ENCODE measurements at places on chromosomes 1 and 21. TPM values are rescaled to one million over a fixed set of nuclear protein-coding genes. Genes with fewer than 3 reads are reported as not detected.

GRCh38 chr1:179151908-179152682 lies 70.2 kb downstream of the TOR3A start:
- no peaks in the 10 kb centered on the region for H3K36me3 ChIP-seq
- no peak overlapping the region for H3K4me3 ChIP-seq
- no peak overlapping the region for H3K27ac ChIP-seq
- peaks cover 17% of the 10 kb centered on the region for H3K4me1 ChIP-seq
- H3K27me3 ChIP-seq, result no peaks in the 10 kb centered on the region
- DNase-seq, result no peak

DNA sequence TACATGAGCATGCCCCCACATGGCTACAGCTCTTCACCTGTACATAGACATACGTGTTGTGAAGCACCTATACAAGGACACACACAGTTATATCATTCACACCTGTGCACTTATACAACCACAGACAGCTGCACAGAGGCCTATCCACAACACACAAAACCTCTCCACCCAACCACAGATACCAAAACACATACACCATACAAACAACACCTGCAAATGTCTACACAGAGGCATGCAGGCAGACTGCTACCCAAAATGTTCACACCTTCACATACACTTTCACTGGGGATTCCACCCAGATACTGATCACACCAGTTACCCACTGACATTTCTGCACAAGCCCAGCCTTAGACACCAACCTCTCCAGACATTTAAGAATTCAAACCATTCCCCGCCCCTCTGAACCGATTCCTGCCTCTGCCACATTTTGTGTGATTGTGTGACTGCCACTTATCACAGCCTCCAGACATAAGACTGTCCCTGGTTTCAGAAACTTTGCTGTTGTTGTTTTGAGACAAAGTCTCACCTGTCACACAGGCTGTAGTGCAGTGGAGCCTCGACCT lies 2.0 kb downstream of the C1orf232 start:
- no peak overlapping the region for H3K4me3 ChIP-seq
- no peaks in the 10 kb centered on the region for H3K27me3 ChIP-seq
- H3K4me1 ChIP-seq, result peaks cover 15% of the 10 kb centered on the region
- DNase-seq, result no peak
- no peak overlapping the region for H3K27ac ChIP-seq
- H3K36me3 ChIP-seq, result no peaks in the 10 kb centered on the region

GRCh38 chr1:164641353-164641730 lies 82.4 kb downstream of the PBX1 start:
- H3K27ac ChIP-seq, result peak overlapping the region; percentile 92
- no peak overlapping the region for H3K4me3 ChIP-seq
- H3K4me1 ChIP-seq, result peaks cover 98% of the 10 kb centered on the region
- DNase-seq, result peak; percentile 90
- no peaks in the 10 kb centered on the region for H3K27me3 ChIP-seq

The KCNE2 gene
- total RNA-seq, result not detected

GRCh38 chr21:14058566-14058965 lies 152.2 kb downstream of the LIPI start:
- no peak for DNase-seq
- H3K36me3 ChIP-seq, result no peaks in the 10 kb centered on the region
- no peak overlapping the region for H3K27ac ChIP-seq
- H3K4me1 ChIP-seq, result no peaks in the 10 kb centered on the region

DNA sequence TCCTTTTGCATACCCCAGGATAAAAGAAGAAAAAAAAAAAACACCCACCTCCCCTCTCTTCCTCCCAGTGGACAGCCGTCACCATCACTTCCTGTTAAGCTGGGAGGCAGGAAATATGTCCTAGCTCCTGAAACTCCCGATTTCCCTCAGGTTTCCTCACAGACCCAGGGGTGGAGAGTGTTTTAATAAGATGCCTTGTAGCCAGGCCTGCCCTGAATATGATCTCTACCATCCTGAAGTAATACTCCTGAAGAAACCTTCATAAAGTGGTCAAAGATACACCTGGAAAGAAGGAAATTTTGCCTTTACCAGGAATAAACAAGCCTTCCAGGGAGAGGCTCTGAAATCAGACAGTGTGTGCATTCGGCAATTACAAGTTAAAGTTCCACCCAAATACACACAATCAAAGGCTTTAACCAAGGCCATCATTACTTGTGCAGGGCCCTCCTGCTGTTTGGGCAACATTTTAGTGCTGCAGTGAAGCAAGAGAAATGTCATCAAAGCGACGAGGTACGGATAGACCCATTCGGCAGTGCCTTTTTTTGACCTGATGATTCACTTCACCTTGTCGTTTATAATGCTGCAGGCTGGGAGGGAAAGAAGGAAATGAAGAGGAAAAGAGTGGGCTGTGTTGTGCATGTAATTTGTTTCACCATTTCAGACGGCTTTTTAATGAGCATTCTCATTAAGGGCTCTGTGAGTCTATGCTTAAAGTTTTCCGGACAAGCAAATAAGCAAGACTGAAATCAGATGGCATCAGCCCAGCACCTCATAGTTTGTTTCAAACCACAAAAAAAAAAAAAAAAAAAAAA lies 41.0 kb upstream of the RASAL2 start:
- no peaks in the 10 kb centered on the region for H3K36me3 ChIP-seq
- DNase-seq, result no peak
- H3K4me1 ChIP-seq, result peaks cover 21% of the 10 kb centered on the region

All from gastrocnemius medialis (tissue), 4 donors.